ENCODE measurements at places on chromosomes 3 and 15.
A peak's percentile ranks its signal among the peaks of the same experiment; 100 is the strongest.

GRCh38 chr3:165434516-165434915, 238.3 kb upstream of the SLITRK3 start:
- no peak for DNase-seq

- no peak for DNase-seq
Observed at GRCh38 chr15:25700916-25701315, 162.2 kb downstream of the ATP10A start.

DNA sequence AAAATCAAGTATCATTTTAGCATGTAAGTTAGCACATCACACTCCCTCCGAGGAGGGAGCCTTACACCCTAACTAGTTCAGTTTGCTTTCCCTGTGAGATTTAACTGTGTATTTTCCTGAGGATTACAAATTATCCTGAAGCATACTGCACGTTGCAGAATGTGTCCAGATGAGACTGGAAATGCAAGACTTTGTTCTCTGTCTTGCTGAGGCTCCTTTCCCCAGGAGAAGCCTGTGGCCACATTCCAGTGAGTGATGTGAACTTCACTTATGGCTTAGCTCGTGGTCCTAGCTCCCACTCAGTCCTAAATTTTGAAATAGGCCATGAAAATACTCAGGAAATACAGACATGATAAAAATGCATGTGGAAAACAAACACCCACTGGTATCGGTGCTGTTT, 23.7 kb downstream of the PDZRN3 start:
- no peak for DNase-seq

GRCh38 chr3:150335631-150336030, 72.5 kb upstream of the TSC22D2 start:
- no peak for DNase-seq

- no peak for DNase-seq
Observed at GRCh38 chr3:51139616-51140015, 245.5 kb upstream of the MANF start.

DNA sequence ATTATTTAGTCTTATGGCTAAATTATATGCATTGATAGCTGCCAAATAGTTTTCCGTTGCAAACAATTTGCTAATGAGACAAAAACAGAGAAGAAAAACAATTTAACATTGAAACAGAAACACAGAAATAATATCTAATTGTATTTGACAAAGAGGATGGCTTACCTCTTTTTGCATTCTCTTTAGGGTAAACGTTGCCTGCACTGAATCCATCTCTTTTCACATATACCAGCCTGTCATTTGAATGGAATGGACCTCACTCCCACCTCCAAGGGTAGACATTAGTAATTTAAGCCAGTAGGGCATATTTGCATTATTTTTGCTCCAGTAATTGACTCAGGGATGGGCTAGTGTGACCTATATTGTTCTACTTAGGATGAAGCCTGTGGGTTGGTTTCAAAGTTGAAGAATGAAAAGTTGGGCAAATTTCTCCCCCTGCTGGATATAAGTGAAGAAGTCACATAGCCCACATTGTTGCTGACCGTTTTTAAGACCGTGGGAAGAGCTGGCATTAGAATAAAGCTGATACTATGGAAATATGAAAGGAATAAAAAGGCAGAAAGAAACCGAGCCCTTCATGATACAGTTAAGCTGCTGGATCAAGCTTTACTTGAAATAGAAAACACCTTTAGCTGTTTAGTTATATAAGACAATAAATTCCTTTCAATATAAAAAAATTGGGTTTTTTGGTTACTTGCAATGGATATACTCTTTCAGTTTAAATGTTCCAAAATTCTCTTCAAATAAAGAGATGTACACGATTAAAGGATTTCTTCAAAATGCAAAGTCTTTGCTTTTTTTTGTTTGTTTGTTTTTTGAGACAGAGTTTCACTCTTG, 26.9 kb downstream of the PIERCE2 start:
- DNase-seq = no peak

DNA sequence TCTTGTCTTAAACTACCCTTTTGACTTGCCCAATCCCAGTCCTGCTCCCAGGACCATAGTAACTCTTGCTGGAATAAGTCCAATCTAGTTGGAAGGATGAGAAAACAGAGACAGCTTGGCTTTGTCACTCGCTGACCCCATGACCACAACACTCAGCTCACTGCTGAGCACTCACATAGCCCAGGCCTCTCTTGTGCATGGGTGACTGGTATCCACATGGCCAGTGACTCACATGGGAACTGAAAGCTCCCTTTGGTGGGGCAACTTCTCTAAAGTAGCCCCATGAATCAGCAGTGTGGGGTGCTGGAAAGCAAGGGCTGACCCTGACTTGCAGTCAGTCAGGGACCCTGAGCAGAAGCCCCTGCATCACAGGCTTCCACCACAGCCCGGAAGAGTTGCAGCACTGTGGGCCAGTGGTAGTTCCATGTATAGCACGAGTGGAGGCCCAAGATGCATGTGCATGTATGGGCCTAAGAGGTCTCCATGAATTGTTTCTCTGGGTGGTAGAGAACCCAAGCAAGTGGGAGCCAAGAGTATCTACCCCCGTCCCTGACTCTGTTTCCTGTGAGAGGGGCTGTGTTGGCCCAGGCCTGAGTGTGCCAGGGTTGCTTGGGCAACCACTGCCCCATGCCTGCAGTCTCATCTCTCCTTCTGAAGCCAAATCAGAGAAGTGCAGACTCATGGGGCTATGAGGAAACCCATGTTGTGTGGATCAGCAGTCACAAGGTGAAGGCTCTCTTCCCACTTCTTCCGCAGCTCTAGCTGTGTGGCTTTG, 62.1 kb upstream of the XCR1 start:
- DNase-seq = no peak

DNA sequence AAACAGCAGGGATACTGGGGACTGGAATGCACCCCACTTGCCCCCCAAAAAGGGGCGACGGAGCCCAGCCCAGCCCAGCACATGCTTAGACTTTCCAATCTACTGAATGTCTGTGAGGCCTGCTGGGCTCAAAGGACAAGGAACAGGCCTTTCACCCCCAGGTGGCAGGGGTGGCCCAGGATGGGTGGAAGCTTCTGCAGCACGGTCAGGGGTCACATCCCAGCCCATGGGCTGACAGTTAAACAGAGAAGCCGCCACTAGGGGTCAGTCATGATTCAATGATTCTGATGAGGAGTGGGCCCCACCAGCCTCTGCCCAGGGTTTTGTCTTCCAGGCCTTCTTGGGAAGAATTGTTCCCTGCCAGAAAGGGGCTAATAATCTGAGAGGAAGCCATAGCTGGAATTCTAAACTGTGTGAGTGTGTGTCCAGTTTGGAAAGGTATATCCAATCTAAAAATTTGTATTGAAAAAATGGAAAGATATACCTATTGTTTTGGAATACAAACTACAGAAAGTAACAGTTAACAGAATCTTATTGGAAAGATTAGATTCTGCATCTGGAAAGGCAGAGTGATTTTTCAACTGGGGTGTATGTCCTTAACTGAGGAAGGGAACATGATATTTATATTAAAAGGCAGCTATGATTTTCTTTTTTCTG, 2.2 kb downstream of the CHRNB4 start:
- no peak for DNase-seq

DNA sequence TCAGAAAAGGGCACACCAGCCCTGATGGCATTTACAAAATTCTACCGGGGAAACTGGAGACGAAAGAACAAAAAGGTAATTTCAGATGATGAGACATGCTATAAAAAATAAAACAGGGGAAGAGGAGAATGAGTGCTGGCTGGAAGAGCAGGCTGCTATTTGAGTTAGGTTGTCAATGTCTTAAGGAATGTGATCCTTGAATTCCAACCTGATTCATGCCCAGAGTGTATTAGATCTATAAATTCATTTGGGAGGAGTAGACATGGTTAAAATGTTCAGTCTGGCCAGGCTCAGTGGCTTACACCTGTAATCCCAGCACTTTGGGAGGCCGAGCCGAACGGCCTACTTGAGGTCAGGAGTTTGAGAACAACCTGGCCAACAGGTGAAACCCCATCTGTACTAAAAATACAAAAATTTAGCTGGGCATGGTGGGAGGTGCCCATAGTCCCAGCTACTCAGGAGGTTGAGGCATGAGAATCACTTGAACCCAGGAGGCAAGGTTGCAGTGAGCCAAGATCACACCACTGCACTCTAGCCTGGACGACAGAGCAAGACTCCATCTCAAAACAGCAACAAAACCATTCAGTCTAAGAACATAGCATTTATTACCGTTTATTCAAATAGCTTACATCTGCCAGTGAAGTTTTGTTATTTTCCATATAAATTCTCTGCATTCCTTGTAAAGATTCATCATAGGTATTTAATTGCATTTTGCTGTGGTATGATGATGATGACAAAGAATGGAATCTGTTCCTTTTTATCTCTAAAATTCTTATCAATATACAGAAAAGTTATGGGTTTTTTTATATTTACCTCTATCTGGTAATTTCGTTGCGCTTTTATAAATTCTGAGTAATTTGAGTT, 126.7 kb upstream of the NR2E3 start:
- no peak for DNase-seq

DNA sequence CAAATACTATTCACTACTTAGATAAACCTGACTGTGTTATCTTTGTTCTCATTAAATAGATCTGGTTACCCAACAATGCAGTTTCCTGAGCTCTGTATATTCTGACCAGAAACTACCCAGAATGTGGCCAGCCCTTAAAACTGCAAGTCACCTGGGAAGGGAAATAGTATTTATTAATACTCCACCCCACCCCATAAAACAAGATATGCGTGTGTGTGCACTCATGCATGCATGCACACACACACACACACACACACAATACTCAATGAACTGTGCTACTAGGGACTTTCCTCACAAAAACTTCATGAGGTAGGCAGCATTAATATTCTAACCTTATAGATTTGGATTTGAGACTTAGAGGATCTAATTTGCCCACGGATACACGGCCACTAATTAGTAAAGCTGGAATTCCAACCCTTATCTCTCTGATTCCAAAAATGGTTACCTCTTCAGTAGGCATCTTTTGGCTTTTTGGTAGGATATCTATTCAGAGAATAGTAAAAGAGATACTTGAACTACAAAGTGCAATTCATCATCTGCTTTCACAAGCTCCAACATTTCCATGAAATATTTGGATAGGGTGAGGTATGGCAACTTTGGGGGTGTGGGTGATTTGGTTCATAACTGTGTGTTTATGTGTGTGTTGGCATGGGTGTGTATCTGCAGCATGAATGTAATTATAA, 197.0 kb upstream of the CFAP20DC start:
- no peak for DNase-seq

GRCh38 chr3:112781599-112781998, 65.1 kb downstream of the CD200R1L start:
- no peak for DNase-seq

GRCh38 chr3:137347132-137347531, 389.3 kb downstream of the IL20RB start:
- DNase-seq = no peak

- DNase-seq = no peak
Observed at GRCh38 chr15:79028411-79028964, 62.1 kb downstream of the RASGRF1 start.

DNA sequence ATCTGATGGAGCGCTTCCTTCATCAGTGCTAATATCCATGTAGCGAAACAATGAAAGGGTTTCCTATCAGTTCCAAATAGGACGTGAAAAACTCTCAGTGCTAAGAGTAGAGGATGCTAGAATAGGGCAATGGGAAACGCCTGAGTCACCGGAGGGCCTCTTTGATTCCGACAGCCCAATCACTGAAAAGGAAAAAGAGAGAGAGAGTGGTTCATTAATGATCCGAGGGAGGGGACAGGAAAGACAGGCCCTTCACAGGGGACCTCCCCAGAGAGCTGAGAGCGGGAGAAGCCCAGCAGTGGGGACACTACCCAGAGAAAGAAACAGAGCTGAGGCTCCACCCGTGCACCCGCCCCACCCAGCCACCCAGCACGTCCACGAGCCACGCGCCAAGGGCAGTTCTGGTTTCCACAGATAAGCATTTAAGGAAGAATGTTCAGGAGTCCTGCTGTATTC, 76.9 kb downstream of the RPN1 start:
- no peak for DNase-seq

GRCh38 chr3:154018100-154018696, 103.0 kb upstream of the ARHGEF26 start:
- DNase-seq = no peak

GRCh38 chr3:30170681-30171438, 435.5 kb upstream of the TGFBR2 start:
- DNase-seq = no peak

GRCh38 chr3:188176476-188176875, 22.5 kb downstream of the LPP start:
- DNase-seq = no peak

DNA sequence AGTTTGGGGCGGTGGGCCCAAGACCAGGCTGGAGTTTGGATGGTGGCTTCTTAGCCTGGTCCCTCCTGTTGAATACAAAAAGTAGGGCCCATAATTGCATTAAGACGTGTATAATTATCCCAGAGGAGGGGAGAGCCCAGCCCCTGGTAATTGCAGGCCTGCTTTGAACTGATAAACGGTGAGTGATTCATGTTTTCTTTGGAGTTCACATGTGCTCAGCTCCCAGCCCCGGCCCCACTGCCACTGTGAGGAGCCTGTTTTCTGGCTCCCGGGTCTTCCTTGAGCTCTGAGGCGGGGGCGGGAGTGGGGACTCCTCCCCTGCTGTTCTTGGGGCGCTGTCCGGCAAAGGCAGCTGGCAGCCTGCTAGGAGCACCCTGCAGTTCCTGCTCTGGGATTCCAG, 3.1 kb downstream of the PLXNA1 start:
- DNase-seq = no peak

DNA sequence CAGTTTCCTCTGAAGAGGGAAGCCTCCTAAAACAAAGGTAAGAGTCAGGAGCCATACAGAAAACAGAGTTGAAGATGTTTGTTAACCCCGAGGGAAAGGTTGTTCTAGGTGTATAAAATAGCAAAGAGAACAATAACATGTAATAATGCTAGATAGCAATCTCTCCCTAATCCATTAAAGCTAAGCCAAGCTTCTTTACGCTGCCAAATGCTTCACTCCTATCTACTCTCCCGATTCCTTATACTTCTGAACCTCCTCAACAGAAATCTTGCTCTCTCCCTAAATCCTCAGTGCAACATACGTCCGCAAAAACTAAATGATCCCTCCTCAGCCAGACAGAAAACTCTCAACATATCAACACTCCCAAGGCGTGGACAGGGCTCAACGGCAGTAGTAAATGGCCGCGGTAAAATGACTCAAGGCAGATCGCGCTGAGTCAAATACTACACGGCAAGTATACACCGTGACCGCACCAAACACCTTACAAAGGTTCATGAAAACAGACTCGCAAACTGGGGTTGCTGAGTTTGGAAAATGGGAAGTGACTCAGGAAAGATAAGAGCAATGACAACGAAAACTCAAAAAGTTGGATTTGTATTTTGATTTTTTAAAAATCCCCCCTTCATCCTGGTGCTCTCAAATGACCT, 682 bp downstream of the CLDND1 start:
- DNase-seq = peak; percentile 16

GRCh38 chr3:38454178-38454883, 641 bp downstream of the ACVR2B start:
- peak; percentile 38 for DNase-seq

GRCh38 chr15:91022832-91023129, 387 bp upstream of the VPS33B start:
- DNase-seq = no peak

GRCh38 chr3:122687298-122687697, 6.7 kb downstream of the PARP14 start:
- no peak for DNase-seq
